Fibroblast of mammary gland (primary cell): ENCODE measurements at places on chromosomes 1 and 21.

- DNase-seq = no peak
Measured at GRCh38 chr21:24076179-24076578, 1531.1 kb downstream of the MRPL39 start.

DNA sequence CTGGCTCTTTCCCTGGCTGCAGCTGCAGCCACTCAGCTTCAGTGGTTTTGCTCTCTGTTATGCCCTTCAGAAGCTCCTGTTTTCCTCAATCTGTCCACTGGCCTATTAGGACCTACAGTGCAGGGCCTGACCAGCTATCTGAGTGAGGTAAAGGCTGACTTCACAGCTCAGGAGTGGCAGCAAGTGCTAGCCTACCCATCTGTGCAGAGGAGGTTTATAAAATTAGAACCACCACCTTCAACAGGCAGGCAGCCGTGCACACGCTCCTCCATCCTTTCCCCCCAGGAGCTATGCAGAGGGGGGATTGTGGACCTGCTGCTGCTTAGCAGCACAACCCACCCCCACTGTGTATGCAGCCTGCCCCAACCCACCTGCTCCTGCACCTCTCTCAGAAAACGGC, 8.3 kb downstream of the ADAR start:
- peak; percentile 24 for DNase-seq

- DNase-seq = peak; percentile 18
Measured at GRCh38 chr1:32900956-32901822, at the start of gene TMEM54. TSS of gene TMEM54 (minus strand) at chr1:32901389. CDS start at chr1:32901238, 151 bp downstream.

GRCh38 chr1:70764747-70765146, 282.9 kb downstream of the PTGER3 start:
- peak; percentile 19 for DNase-seq

GRCh38 chr1:46039571-46040052, 92.8 kb downstream of the PIK3R3 start:
- peak; percentile 41 for DNase-seq

DNA sequence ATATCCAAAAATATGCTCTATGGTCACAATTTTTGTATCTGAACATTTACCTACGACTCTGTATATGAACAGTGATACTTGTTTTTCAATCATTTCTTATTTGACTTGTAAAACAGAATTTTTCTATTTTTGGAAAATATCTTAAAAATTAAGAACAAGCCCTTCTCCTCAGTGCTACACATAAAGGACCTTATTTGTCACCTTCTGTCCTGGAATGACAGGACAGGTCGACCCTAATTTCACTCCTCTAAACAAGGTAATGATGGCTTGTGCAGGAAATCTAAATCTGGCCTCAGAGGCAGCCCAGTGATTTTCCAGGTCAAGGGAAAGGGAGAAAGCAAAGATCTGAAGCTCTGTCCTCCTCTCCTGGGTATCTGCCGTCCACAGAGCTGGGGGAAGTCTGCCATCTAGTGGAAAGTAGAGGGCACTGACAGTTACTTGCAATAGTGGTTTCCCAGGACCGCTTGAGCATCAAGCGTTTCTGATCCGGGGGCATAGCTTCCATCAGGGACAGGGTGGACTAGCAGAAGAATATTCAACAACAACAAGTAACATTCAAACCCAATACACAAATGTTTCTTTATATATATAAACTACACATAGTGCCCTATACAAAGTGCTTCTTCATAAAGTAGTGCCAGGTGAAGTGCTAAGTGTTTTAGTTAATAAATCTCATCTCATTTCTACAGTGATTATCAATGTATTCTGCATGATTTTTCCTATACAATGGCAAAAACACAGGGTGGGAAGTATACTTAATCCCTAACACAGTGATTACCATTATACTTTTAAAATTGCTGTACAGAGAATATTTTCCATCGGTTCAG, 74.6 kb downstream of the SLC25A24 start:
- DNase-seq = peak; percentile 79
